Stimulated activated naive CD8-positive, alpha-beta T cell treated with anti-CD3 and anti-CD28 coated beads, Interleukin-15, Interleukin-2, amounts not matched to agents 100 U/mL and 50 U/mL, for 24 hours (primary cell): ENCODE measurements at places on chromosomes 3 and 15.

DNA sequence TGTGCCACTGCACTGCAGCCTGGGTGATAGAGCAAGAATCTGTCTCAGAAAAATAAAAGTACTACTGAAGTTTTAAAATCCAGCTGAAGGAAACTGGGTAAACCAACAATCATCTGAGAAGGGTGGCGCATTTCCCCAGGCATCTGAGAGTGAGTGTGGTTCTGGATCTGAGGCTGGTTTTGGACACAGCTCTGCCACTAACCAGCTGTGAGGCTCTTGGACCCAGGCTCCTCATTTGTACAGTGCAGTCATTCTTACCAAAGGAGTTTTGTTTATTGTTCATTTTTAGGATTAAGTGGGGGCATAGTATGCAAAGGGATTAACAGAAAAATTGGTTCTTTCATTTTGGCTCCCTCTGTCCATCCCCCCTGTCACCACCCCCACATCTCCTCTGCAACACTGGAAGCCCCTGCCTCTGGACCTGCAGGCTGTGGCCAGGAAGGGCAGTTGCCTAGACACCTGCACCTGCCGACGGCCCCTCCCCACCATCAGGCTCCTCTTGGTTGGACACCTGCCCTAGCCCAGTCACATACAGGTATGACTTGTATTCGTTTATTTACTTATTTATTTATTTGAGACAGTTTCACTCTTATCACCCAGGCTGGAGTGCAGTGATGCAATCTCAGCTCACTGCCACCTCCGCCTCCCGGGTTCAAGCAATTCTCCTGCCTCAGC, 8.8 kb downstream of the NUP210 start:
- DNase-seq, result no peak

DNA sequence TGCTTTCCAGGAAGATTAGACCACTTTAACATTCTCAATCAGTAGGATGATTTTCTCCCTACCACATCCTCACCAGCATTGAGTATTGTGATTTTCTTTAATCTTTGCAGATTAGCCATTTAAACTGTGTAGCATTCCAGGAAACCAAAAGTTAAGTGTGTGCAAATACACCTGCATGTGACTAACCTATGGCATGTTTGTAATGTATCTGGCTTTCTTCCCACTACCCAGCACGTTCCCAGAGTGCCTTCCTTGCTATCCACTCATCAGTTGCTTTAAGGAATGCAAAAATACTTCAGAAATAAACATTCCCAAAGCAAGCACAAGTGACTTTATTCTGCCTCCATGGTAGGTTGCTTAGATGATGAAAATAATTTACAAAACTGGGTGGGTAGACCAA, 74.2 kb downstream of the ATG7 start:
- DNase-seq, result no peak

DNA sequence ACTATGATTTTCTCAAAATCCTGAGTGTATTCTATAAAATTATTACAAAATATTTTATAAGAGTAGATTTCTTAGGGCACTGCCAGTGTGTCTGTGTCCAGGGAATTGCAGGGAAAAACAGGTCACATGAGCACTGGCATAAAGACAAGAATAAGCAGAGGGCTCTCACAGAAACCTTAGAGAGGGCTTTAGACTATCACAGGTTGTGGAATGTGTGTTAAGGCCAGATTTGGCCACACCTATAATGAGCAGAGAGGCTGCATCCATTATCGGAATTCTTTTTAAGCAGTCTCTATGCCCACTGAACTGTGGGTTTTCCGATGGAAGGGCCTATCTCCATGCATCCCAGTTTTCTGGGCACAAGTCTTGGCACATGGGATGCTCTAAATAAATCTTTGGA, 90.2 kb downstream of the RTP4 start:
- no peak for DNase-seq

- no peak for DNase-seq
Measured at GRCh38 chr15:50186752-50187151, 4.8 kb downstream of the SLC27A2 start.

DNA sequence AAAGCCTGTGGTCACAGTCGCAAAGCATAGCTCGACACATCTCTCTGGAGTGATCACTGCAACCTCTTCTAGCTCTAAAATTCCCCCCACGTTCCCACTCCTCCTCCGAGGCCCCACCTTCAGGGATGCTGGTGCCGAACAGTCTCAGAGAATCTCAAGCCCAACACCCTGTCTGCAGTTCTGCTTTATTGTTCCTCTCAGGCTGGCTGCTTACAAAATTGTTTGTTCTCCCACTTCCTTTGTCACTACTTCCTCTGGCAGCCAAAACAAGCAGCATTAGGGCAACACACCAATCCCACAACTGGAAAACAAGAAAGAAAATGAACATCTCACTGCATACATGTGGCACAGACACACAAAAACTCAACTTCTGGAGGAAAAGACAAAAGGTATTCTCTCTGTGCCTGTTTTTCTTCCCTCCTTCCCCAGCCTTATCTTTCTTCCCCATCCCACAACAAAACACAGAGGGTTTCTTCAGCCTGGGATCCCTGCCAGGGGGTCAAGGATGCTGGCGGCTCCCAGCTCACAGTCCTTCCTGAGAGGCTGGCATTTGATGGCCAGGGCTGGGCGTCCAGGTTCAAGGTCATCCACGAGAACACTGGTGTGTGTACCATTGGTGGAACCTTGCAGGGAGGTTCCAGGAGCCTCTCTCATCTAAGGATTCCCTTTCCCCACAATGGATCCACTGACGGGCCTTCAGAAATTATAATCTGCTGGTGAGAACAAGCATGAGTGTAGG, 108.4 kb downstream of the TMCO5A start:
- no peak for DNase-seq

DNA sequence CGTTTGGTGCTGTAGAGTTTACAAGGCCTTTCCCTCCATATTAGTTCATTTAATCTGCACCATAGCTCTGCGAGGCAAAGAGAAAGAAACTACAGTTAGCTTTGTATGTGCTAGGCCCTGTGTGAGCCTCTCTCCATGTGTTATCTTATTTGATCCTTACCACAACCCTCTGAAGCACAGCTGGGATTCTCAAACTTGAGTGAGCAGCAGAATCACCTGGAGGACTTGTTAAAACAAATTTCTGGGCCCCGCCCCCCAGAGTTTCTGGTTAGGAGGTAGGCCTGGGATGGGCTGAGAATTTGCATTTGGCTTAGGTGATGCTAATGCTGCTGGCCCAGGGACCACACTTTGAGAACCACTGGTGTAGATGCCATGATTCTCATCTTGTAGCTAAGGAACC, 12.3 kb downstream of the CA12 start:
- no peak for DNase-seq

DNA sequence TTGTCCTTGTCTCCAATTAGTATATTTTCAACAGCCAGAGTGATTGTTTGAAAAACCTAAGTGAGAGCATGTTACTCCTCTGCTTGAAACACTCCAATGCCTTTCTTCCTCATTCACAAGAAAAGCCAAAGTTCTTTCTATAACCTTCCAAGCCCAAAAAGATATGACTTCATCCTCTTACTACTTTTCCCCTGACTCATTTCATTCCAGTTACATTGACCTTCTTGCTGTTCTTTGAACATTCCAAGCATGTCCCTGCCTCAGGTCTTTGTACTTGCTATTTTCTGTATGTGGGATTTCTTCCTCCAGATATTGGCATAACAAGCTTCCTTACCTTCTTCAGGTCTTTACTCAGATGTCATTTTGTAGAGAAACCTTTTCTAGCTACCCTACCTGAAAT, 28.3 kb downstream of the EHHADH start:
- DNase-seq, result no peak

DNA sequence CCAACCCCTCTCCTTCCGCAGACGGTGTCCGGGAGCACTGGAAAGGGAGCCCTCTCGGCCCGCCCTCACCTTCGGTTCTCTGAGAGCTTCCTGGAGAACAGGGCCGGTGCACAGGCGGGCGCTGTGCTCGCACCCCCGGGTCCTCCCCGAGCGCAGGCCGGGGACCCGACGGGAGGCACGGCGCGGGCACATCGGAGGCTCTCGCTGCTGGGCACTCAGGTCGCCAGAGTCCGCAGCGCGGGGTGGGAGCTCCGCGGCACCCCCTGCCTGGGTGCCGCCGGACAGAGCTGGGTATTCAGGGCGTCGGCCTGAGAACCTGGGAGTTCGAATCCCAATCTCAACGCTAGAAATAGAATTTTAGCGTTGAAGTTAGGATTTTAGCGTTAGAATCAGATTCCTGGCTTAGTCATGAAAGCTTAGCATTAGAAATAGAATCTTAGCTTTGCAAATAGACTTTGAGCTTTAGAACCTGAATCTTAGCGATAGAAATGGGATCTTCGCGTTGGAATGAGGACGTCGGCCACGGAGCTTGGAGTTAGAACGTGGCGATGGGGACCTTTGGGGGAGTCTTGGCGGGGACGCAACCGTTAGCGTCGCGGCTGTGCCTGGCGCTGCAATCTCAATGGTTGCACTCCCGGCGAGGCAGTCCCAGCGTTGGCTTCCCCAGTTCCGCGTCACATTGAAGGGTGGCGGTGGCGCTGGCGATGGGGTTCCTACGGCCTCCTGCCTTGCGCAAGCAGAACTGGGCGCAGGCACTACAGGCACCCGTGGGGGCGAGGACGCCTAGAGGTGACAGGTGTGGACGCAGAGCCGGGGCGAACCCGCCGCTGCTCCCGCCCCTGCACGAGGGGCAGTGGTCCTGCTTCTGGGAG, 549 bp downstream of the TRH start:
- peak; percentile 24 for DNase-seq

DNA sequence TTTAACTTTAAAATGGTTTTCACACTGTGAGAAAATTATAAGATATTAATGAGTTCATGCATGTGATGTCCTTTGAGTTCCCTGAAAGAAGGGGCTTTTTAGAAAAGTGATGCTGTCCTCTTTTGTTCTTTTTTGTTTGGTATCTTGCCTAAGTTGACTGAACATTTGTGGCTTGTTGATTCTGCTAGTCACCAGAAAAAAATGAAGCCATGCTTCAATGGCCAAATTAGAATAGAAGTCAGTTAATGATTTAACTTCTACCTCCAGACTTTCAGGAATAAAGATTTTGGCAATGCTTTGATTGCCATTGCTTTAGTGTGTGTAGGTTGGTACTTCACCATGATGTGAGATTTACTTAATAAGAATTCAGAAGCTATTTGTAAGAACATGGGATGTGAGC, 260.6 kb upstream of the NECTIN3 start:
- no peak for DNase-seq

DNA sequence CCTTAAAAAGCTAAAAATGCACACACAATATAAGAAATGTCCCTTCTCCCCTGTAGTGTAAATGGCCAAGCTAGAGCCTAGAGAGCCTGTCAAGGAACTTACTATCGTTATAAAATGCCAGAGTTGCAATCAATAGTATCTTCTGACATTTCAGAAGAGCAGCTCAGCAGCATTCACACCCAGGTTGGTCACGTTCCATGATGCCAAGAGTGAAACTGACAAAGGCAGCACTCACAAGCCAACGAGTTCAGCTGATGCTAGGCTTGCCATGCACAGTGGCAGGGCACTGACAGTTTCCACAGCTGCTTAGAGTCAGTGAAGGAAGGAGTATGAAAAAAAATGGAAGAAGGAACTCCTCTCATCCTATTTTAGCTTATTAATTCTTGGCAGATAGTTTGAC, 331.4 kb upstream of the CCDC54 start:
- no peak for DNase-seq

DNA sequence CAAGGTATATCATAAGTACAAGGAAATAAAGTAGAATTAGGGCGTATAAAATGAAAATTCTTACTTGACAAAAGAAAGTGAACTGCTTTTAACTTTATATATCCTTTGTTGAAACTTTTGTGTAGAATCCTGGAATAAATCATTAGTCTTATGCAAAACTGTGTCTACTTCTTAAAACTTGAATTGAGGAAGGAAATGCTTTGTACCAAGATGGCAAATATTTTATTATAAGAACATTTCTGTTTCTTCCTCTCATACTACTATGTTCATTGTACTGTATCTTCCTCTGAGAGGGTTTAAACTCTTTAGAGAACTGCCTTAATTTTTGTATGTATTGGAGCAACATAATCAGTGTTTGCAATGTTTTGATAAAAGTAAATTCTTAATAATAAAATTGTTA, 42.0 kb downstream of the RASA2 start:
- no peak for DNase-seq

DNA sequence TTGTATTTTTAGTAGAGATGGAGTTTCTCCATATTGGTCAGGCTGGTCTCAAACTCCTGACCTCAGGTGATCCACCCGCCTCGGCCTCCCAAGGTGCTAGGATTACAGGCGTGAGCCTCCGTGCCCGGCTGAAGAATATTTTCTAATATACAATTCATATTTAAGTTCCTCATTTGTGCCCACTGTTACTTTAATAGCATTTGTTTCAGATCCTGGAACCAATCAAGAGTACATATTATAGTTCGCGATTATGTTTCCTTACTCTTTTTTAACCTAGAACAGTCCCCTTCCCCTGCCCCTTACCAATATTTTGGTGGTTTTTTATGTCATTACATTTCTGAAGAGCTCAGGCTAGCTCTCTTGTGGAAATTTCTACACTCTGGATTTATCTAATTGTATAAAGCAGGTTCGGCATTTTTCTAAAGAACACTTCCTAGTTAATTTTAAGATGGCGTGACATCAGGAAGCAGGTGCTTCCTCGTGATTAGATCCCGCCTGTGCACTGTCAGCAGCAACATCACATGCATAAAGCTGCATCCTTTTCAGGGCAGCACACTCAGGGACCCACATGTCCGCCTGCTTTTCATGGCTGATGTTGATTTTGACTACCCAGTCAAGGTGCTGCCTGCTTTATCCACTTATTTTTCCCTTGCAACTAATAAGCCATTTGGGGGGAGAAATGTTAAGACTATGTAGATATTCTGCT, 88.7 kb upstream of the EPHB3 start:
- DNase-seq, result peak; percentile 11

DNA sequence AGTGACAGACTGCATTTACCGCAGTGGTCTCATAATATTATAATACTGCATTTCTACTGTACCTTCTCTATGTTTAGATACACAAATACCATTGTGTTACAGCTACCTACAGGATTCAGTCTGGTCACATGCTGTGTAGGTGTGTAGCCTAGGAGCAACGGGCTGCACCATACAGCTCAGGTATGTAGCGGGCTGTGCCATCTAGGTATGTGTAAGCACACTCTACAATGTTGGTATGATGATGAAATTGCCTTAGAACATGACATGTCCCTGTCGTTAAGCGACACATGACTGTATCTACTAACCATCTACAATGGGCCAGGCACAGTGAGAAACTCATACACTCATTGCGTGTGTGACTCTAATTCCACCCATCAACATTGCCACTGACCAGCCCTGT, 85.5 kb upstream of the SEC13 start:
- DNase-seq, result no peak

DNA sequence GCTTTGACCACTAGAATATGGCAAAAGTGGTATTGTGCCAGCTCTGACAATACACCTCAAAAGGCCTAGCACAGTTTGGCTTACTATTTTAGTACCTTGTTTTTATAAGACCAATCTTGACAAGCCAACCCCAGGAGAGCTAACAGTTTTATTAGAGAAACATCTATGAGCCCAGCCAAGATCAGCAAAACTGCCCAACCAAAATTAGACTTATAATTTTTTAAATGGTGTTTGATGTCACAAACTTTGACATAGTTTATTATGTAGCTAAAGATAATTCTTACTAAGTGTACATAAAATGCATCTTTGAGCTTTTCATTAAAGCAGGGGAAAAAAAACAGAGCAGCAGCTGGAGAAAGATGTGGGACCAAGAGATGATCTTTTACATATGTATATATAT, 537.5 kb downstream of the ZPLD1 start:
- no peak for DNase-seq
